ENCODE measurements at places on chromosomes 5 and 9.

DNA sequence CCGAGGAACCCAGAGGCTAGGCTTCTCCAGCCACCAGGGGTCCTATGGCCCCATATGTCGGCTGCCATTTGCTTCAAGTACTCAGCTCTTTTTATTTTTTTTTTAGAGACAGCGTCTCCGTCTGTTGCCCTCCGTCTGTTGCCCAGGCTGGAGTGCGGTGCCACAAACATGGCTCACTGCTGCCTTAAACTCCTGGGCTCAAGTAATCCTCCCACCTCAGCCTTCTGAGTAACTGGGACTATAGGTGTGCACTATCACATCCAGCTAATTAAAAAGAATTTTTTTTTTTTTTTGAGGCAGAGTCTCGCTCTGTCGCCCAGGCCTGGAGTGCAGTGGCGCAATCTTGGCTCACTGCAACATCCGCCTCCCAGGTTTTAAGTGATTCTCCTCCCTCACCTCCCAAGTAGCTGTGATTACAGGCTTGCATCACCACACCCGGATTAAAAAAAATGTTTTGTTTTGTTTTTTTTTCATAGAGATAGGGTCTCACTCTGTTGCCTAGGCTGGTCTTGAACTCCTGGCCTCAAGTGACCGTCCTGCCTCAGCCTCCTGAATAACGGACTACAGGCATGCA, 8.9 kb downstream of the CERCAM start:
- DNase-seq, result no peak

DNA sequence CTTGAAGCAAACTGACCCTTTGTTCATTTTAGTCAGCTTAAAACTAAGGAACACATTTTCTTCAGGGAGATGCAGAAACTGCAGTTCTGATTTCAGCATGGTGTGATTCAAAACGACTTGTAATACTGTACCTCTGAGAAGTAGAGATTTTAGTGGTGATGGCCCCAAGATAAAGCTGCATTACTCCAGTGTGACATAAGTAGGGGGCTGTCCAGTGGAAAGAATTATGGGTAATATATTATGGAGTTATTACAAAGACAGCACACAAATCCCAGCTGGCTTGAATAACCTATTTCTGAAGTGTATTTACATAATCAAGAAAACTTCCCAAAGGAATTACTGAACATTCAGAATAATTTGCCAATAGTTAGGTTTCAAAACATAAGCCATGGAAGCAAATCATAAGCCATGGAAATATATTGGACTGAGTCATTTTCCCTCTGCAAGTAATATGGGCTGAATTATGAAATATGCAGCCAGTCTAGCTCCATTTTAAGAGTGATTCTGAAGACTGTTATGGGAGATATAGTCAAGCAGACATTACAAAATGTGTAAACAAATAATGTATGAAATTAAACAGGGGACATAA, 133.7 kb upstream of the FBXL17 start:
- no peak for DNase-seq

DNA sequence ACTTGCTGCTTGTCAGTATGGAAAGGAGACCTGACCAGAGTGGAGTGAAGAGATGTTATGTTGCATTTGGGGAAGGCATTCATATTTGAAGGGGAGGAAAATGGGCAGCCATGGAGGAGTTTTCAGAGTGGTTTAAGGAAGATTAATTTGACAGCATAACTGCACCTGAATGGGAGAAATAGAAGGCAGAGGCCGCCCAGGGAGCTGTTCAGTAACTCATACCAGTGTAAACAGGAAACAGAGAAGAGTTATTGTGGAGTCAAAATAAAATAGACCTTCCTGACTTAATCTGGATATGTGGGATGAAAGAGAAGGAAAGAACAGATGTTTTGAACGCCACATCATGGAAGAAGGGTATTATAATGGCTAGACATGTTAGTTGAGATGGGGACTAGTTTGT, 13.4 kb downstream of the SLC44A1 start:
- DNase-seq, result peak; percentile 47

- DNase-seq, result no peak
Observed at GRCh38 chr9:23739753-23740152, 86.3 kb downstream of the ELAVL2 start.

DNA sequence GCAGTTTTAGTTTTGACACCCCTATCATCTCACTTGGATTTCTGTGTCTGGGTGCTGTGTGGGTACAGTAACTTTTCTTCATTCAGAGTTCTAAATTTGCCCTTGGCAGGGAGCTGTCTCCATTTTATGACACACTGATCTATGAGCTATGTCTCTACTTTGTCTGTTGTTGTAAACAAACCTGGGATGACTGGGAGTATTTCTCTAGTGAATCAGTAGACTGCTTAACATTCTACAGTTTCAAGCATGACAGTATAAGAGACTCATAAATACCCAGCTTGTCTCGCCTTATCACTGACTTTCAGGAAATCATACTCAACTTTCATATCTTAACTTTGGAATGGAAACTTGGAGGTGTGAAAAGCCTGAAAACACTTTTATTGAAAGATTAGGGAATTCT, 212.1 kb upstream of the NUDT12 start:
- DNase-seq, result no peak

DNA sequence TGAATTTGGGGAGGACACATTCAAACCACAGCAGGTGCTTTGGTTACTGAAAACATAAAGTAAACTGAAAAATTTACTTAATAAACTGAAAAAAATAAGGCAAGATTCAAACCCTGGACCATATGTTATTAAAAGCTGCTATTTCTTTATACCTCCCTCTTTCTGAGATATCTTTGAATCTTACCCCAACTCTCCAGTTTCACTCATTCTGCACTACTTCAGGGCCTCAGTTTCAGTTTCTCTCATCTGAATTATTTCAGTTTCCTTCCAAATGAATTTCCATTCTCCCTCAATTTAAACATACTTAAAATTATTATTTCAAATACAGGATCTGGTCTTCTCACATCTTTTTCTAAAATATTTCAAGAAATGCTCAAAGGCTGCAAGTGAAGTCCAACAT, 4.9 kb upstream of the OXCT1 start:
- no peak for DNase-seq

GRCh38 chr5:43315263-43315662, 2.1 kb upstream of the HMGCS1 start:
- DNase-seq, result no peak

DNA sequence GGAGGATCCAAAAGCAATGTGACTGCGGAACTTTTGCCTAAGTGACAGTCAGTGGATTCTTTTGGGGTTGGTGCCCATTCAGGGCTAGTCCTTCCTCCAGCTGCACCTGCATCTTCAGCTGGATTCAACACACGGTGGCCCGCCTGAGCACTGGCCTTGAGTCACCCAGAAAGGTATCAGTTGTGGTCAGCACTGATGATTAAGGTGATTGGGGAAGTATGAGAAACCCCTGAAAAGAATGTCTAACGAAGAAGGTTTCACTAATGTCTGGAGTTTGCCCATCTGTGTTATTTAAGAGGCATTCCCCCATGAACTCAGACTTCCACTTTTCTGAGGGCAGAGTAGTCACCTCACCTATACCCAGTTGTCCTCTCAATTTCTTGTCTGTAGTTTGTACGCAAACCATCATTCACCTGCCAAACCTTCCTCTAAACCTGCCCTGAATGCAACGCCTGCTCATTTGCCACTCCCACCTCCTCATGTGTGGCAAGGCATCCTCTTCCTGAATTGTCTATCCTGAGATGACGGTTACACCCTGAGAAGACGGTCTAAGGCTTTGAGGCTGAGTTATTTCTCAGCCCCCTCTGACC, 27.2 kb downstream of the CSF2 start:
- DNase-seq, result no peak

GRCh38 chr5:176542596-176543427, 5.6 kb upstream of the RNF44 start:
- DNase-seq, result no peak

- no peak for DNase-seq
Observed at GRCh38 chr9:135600296-135600817, 38.8 kb downstream of the PAEP start.

DNA sequence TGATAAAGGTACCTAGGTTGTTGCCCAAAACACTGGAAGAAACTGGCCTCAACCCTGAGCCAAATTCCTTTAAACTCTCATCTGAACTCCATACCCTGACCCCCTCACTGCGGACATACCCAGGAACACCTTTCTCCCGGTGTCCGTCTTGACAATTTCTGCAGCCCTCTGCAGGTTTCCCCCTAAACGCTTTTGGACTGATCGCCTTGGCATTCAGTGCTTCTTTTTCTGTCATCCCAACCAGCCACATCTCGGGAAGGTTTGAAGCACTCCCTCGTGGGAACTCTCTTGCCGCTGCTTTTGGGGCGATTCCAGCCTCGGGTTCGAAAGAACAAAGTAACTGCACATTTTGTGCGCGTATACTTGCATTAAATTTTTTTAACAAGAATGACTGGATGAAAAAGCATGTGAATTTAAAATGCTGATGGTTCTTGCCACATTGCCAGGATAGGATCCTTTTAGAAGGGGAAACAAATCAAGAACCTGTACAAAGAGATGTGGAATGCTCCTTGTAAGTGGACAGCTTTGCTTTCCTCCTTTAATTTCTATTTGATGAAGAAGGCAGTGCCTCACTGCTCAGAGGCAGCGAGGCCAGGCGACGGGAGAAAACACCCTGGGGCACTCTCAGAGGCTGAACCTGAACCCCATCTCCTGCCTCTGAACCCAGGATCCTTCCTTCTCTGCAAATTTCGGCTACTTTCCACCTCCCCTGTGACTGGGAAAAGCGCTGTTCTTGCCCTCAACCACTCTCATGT, 615 bp downstream of the PSMD5 start:
- no peak for DNase-seq

GRCh38 chr5:35877655-35878054, 21.0 kb downstream of the IL7R start:
- no peak for DNase-seq

- DNase-seq, result no peak
Observed at GRCh38 chr5:143644727-143645126, 167.2 kb upstream of the HMHB1 start.

- no peak for DNase-seq
Observed at GRCh38 chr9:16258708-16259107, 611.8 kb downstream of the BNC2 start.

DNA sequence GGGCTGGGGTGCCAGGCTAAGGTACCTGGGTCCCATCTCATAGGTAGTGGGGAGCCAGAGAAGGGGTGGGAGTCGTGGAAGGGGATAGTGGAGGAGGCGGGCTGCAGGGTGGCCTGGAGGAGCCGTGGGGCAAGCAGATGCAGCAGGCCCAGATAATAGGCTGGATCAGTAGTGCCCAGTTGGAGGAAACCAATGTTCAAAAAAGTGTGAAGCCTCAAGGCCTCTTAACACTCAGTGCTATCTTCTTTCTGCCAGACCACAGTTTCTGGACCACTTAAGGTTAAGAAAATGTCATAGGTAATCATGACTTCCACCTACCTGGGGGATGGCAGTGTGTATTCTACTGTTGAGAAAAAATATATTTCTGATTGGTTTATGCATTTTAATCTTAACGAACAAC, 63.3 kb upstream of the TGFBR1 start:
- no peak for DNase-seq

GRCh38 chr5:89064736-89065135, 181.8 kb upstream of the MEF2C start:
- no peak for DNase-seq

DNA sequence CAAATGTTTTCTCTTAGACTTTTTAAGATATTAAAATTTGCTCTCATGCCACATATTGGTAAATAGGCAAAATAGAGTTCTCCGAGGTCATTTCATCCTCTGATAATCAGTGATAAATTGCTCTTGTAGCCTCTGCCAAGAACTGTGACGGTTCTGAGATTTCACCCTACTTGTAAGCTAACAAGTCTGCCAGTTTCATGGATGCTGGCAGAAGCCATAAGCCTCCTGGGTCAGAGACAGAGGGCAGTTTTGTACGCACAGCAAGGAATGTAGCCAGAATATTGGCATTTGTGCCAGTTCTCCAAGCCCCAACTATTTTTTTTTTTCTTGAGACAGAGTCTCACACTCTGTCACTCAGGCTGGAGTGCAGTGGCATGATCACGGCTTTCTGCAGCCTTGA, 945.0 kb upstream of the WWC1 start:
- DNase-seq, result no peak

Data from NCI-H1417 treated with DMSO at 0.1 percent for 48 hours (cell line).